ENCODE measurements at places on chromosomes 5 and 9.

GRCh38 chr9:81231011-81231410 lies 458.3 kb downstream of the TLE1 start:
- DNase-seq = no peak

DNA sequence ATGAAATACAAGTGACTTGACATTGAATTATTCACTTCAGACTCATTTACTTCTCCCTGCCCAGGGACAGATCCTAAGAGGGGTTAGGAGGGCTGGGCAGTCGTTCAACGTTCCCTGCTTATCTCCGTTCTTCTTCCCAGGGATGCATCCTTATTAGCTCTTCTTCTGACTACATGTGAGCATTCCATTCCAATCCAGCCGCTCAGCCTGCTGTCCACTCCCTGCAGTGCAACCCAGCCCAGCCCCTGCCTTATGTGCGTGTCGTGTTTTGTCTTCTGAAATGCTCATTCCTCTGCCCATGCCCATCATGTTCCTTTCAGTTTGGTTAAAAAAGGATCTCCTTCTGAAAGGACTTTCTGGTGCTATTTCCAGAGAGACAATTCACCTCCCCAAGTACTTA lies 64.7 kb upstream of the PALM2AKAP2 start:
- DNase-seq = no peak

- no peak for DNase-seq
These were observed 356.2 kb downstream of the RASEF start for GRCh38 chr9:82706786-82707185.

GRCh38 chr5:130545291-130545690 lies 619.8 kb downstream of the HINT1 start:
- DNase-seq = no peak

DNA sequence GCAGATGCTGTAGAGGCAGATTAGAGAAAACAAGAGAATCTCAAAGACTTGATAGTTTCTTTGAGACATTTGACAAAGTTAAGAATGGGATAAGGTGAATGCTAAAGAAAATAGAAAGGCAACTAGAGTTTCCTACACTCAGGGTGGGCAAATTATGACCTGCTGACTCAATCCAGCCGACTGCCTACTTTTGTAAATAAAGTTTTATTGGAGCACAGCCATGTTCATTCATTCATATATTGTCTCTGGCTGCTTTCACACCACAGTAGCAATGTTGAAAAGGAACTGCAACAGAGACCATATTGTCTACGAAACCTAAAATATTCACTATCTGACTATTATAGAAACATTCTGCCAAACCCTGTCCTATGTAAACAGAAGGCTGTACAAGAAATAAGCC lies 37.6 kb upstream of the TARS1 start:
- no peak for DNase-seq

DNA sequence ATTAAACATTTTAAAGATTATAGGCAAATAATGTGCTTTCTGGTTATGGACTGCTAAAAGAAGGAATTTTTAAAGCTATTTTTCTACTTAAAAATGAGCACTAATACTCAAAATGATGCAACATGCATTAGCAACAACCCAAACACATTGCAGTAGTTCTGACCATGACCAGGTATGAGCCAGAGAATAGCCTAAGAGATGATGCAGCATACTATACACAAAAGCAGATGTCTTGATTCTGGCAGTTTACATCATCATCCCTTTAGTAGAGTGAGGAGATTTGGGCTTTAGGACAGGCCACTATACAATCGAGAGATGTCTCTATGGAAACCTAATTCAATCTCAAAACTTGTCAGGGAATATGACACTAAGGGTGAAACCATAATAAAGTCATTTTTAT lies 307.1 kb downstream of the PRR16 start:
- DNase-seq = no peak
